Foreskin fibroblast (primary cell): ENCODE measurements at places on chromosomes 13 and 19.

GRCh38 chr19:44765033-44765948, 12.4 kb upstream of the CBLC start:
- no peak for DNase-seq

- no peak for DNase-seq
Measured at GRCh38 chr13:33264620-33264978, 21.0 kb downstream of the STARD13 start.

GRCh38 chr13:26710166-26710565, 50.4 kb downstream of the GPR12 start:
- DNase-seq = no peak

GRCh38 chr19:19115954-19116353, 22.3 kb downstream of the TMEM161A start:
- peak; percentile 40 for DNase-seq

- DNase-seq = no peak
Measured at GRCh38 chr19:4588291-4588761, 28.8 kb upstream of the SEMA6B start.

DNA sequence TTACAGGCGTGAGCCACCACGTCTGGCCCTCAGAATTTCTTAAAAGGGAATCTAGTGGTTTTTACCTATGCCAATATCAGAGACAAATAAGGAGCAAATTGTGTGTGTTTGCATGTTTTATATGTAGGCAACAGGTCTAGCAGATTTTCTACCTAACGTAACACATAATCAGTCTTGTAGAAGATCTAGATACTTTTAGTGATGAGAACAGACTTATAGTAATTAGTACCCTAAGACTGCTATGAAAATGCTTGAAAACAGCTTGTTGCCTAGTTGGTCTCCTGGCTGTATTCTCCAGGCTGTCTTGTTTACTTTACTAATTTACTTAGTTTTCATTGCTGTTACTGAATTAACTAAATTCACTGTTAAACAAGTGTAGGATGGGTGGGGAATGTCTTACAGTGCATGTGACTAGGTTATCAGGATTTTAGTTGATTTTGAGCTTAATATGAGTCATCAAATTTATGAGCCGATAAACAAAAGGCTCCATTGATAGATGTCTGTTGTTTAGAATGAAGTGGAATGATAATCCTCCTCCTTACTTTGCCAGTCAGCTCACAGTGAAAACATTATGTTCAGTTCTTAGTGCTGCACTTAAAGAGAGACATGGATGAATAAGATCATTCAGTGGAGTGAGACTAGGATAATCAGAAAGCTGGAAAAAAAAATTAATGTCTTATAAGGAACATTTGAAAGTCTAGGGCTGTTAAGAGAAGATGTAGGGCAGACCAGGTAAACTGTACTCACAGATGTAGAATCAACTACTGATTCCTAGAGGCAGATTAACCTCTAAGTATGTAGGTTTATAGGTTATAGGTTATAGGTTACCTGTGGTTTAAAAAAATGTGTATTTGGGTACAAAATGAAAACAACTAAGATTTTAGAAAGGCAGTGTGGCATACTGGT, 22.4 kb downstream of the GTF2F2 start:
- peak; percentile 18 for DNase-seq

DNA sequence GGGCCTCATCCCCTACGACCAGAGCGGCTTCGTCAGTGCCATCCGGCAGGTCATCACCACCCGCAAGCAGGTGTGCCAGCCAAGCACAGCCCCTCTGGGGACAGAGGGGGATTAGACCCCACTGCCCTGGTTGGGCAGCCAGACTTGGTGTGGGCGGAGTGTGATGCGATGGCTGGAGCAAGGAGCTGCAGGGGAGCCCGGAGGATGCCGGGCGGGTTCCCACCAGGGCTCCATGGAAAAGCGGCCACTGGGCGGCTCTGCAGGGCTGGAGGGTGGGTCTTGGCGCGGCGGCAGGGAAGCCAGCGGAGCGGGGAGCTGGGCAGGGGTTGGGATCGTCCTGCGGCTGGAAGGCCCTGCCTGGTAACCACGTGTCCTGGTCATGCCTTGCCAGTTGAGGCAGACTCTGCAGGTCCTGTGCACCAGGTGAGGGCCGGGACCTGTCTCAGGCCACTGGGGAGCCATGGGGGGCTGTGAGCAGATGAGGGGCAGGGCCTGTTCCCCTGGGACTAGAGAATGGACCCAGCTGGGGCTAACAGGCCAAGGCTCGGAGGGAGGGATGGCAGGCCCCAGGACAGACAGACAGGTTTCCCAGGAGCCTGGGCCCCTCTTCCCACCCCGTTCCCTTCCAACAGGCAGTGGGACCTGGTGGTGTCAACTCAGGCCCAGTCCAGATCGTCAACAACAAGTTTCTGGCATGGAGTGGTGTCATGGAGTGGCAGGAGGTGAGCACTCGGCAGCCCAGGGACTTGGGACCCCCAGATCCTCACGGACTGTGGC, 6.3 kb downstream of the PTOV1 start:
- DNase-seq = no peak

DNA sequence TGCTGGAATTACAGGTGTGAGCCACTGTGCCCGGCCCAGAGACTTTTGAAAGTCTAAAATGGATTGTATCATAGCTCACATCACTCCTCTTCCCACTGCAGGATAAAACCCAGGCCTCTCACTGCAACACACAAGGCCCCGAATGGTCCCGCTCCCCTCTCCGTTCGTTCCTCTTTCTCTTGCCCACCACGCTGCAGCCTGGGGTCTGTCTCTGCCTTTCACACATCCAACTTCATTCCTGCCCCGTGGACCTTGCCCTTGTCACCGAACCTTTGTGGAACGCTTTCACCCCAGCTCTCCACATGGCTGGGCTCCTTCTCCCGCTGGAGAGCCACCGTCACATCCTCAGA, 42.6 kb downstream of the NFIC start:
- no peak for DNase-seq

DNA sequence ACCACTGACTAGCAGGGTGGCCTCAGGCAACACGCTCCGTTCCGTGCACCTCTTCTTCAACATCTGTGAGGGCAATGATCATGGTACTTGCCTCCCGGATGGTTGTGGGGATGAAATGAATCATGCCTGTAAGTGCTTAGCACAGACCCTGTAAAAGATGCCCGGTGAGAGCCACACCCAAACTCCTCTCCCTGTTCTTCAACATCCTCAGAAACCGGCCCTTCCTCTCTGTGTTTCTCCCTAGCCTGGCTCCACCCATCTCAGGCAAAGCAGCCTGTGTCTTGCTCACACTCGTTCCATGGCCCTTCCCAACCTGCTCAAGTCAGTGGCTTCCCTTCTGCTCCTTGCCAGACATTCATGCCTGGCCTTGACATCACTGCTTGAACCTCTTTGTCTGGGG, 5.8 kb upstream of the DMKN start:
- DNase-seq = peak; percentile 53

- peak; percentile 87 for DNase-seq
Measured at GRCh38 chr19:12666265-12667048, at the start of the genes MAN2B1 and WDR83. Gene MAN2B1, minus strand, starts transcription at chr19:12666742. Its CDS starts 41 bp downstream, at chr19:12666701. Gene WDR83, plus strand, starts transcription at chr19:12666807. Its CDS starts 2,984 bp downstream, at chr19:12669791.
